ENCODE measurements at places on chromosomes 6 and 20.

GRCh38 chr20:45340951-45341350, 7.3 kb downstream of the SDC4 start:
- DNase-seq = no peak

- DNase-seq = no peak
Observed at GRCh38 chr6:22570185-22570551, 802 bp downstream of the HDGFL1 start.

DNA sequence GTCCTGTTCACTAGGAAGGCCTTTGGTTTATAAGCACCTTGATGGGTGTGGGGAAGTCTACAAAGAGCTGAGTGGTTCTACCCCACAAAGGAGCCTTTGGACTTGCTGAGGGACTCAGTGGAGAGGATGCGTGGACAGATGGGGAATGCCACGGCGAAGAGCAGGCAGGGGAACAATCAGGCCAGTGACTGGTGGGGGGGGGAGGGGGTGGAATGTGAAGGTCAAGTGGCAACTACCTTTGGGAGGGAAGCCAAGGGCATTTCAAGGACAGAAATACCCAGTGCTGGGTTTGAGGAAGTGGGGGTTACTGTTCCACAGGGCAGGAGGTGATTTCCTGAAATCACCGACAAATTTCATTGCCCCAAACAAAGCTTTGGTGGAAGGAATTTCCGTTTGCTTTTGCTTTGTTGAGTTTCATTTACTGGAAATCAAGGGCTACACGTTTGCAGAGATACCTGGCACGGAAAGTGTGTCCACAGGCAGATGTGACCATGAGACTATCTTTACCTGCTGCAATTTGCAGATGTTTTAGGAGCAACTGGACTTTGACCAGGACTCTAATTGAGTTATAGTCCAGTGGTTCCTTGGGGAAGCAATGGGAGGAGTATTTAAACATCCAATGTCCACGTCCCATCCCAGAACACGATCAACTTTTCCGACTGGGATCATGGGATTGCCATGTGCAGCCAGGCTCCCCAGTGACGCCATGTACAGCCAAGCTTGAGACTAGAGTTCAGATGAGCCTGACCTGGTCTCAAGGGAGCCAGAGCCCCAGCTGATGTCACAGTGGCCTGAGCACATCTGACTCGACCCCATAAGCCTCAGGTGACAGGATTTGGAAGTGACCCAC, 8.0 kb downstream of the CST3 start:
- DNase-seq = no peak

- no peak for DNase-seq
Observed at GRCh38 chr6:79421707-79422484, 115.3 kb downstream of the LCA5 start.

DNA sequence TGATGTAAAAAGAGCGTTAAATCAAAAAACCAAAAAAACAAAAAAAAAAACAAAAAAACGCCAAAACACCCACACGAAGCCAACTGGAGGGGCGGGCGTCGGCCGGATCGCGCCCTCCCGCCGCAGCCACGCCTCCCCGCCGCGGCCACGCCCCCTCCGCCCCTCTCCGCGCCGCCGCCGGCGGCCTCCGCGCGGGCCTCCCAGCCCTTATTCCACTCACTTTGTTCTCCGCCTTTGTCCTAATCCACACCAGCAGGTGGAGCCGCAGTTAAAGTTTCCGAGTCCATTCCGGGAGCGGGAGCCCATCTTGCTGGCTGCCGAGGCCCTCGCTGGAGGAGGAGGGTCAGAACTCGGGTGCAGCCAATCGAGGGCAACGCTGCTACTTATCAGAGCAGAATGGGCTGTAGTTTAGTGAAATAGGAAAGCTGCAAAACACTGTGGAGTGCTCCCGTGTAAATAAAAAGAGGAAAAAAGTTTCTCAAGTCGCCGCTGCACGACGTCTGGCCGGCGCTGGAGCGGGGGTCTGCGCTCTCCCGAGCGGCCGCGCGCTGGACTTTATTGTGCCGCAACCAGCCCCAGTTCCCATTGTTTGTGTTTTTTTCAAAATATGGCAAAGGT, at the start of gene ASF1A:
Gene ASF1A, plus strand, starts transcription at position 346 of the 618 bp plus-strand sequence. Its CDS starts 262 bp downstream, at position 608.
- DNase-seq = peak; percentile 93

DNA sequence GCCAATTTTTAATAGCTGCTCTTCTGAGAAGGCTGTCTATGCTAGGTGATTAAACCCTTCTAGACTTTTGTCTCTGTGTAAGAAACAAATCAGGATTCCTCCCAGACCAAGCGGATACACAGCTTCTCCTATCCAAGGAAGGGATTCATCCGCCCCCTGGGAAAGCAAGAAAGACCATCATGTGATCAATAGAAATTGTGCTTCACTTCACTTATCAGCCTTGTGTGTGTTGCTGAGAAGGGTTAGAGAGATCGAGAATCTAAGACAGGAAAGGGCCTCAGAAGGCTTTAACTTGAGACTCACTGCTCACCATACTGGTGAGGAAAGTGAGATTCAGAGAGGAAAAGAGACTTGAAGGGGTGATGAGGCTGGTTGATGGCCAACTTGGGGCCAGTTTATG, 1.5 kb downstream of the ABCC10 start:
- DNase-seq = no peak

GRCh38 chr6:143528164-143528811, 16.8 kb upstream of the FUCA2 start:
- no peak for DNase-seq

DNA sequence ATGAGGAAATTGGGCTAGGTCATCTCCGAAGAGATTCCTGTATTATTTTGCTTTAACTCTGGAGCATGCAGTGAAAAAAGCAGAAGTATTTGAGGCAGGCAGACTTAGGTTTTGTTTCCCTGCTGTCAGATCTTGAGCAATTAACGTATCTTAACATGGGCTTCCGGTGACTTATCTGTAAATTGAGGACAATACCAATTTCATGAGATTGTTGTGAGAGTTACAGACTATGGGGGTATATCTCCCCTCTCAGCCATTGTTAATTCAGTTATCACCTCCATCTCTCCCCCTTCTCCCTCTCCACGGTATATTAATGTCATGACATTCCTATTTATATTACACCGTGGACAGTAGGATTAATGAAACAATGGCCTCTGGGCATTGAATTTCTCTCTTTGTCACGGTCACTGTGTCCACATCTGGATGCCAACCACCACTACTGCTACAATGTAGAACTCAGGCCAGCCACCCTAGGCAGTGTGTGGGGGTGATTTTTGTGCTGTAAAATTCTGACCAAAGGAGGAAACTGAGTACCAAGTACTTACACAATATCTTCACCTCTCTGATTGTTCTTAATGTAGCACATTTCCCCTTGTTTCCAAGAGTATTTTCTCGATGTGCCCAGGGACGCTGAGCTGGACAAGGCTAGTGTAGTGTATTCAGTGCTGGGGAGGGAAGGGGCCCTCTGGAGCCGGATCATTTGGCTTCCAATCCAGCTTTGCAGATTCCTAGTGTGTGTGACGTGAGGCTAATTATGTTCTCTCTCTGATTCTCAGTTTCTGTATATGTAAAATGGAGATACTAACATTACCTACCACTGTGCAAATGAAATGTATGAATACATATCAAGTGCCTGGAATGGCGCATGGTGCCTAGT, 77.2 kb downstream of the GCNT2 start:
- no peak for DNase-seq

DNA sequence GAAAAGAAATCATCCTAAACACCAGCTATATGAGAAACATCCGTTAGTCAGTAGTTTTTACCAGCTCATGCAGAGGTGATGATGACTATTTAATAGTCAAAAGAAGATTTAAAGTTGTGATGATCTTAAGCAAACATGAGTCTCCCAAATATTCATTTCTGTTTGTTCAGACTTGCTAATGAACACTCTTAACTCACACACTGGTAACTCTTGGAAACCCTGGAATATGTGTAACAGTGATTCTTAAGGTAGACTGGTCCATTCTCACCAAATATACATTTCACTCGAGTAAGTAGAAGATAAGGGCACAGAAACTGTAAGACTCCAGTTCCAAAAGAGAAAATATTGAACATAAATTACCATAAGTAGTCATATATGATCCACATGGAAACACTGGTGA, 29.1 kb downstream of the RSPO3 start:
- no peak for DNase-seq

DNA sequence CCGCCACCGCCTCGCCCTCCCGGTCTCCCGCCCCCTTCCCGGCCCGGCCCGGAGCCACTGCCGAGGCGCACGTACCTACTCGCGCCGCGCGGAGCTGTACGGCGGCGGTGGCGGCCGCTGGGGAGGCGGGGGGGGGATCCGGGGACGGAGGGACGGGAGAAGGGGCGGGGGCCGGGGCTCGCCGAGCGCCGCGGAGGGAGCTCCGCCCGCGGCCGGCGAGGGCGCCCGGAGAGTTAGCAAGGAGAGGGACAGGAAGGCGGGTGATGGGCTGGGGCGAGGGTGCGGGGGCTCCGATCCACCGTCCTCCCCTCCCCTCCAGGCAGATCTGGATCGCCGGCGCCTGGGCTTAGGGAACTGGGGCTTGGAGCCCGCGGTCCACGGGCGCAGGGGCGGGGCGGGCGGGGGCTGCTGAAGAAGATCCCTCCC, 548 bp upstream of the TMEM74B start:
- no peak for DNase-seq

GRCh38 chr6:107656883-107657282, 167.0 kb downstream of the SOBP start:
- no peak for DNase-seq

GRCh38 chr6:17527076-17527475, 73.0 kb upstream of the FAM8A1 start:
- no peak for DNase-seq

DNA sequence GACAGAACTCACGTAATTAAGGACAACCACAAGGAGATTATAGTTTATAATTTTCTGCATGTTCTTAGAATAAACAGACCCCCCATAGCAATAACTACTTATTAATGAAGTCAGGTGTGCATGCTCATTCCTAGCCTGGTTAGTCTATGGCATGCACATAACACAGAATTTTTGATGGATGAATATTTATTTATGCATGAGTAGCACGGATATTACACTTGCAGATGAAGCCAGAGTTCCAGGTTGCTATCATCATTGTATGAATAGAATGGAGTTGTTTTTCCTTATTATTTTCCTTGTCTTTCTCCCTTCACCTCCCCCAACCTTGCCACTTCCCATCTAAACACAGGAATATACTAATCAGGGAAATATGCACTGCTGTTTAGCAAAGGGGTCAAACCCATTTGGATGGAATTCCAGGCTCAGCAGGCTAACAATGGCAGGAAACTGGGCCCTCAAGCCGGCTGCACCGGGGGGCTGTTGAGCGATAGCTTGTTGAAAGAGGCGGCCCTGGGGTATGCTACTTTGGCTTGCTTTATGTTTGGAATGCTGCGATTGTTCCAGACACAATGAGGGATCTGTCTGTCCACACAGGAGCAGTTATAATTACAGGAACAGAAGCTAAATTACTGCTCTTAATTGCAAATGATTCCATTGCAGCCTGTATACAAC, 112.6 kb downstream of the TMEM170B start:
- no peak for DNase-seq

DNA sequence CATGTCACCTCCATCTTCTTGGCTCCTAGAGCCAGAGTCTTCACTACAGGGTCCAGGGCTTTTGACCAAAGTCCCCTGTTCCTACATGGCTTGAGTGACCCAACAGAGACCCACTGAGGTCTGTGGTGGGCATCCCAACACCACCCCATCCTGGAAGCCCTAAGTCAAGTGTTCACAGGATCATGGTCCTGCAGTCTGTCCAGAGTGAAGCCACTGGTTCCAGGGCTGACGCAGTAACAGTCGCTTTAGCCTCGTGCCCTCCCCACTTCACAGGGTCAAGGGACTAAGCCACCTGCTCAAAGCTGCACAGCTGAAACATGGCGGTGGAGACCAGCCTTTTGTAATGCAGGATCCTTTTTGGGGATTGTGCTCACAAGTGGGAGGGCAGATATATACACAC, 133.9 kb downstream of the JPH2 start:
- no peak for DNase-seq

DNA sequence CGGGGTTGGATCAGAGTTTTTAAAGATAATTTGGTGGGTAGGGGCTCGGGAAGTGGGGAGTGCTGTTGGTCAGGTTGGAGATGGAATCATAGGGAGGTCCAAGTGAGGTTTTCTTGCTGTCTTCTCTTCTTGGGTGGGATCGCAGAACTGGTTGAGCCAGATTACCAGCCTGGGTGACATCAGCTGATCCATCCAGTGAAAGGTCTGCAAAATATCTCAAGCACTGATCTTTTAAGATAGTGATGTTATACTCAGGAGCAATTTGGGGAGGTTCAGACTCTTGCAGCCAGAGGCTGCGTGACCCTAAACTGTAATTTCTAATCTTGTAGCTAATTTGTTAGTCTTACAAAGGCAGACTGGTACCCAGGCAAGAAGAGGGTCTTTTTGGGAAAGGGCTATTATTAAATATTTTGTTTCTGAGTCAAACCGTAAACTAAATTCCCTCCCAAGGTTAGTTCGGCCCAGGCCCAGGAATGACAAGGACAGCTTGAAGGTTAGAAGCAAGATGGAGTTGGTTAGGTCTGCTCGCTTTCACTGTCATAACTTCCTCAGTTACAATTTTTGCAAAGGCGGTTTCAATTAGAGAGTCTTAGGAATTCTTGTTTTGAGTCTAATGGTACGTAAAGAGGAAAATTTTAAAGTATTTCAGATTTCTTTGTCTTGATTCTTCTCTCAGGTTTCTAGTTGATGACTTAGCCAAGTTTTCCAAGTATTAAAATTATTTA, 53.1 kb downstream of the SCAF8 start:
- DNase-seq = no peak

DNA sequence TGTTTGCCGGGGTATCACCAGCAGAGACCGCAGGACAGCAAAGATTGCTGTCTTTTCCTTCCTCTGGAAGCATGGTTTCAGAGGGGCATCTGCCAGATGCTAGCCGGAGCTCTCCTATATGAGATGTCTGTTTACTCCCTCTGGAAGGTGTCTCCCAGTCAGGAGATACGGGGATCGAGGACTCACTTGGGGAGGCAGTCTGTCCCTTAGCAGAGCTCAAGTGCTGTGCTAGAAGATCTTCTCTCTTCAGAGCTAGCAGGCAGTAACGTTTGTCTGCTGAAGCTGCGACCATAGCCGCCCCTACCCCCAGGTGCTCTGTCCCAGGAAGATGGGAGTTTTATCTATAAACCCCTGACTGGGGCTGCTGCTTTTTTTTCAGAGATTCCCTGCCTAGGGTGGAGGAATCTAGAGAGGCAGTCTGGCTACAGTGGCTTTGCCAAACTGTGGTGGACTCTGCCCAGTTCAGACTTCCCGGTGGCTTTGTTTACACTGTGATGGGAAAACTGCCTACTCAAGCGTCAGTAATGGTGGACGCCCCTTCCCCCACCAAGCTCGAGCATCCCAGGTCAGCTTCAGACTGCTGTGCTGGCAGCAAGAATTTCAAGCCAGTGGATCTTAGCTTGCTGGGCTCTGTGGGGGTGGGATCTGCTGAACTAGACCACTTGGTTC, 133.0 kb upstream of the FLRT3 start:
- DNase-seq = no peak

DNA sequence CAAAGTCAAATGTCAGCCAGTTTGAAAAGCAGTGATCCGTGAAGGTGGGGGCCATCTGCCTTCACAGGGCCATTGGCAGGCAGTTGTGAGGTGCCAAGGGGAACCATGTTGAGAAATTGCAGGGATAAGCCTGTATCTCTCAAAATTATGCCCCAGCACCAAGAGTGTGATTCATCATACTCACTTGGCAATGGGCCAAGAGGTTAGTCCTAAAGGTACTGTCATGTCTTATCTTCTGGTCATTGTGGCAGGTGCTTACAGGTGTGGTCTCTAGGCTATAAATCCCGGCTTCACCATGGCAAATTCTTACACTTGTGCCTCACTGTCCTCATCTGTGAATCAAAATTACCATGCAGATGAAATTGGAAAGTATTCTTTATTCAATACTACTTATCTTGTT, 150.7 kb upstream of the LAMP5 start:
- no peak for DNase-seq
